ENCODE measurements at places on chromosomes 5 and 9.

DNA sequence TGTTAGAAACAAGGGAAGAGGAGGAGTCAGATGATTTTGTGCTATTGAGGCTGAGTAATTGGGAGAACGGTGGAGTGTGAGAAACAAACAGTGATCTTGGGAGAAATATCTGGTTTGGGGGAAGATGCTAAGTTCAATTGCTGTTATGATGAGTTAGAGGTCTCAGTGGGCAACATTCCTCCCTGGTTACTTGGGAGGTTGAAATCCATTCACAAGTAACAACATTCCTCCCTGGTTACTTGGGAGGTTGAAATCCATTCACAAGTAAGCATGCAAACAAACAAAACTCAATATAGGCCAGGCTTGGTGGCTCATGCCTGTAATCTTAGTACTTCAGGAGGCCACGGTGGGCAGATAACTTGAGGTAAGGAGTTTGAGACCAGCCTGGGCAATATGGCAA, 38.7 kb downstream of the AGXT2 start:
- peak; percentile 35 for DNase-seq

GRCh38 chr5:121088341-121088740, 624.2 kb downstream of the PRR16 start:
- DNase-seq: no peak

GRCh38 chr5:7016999-7017747, 303.9 kb downstream of the TENT4A start:
- DNase-seq: no peak

DNA sequence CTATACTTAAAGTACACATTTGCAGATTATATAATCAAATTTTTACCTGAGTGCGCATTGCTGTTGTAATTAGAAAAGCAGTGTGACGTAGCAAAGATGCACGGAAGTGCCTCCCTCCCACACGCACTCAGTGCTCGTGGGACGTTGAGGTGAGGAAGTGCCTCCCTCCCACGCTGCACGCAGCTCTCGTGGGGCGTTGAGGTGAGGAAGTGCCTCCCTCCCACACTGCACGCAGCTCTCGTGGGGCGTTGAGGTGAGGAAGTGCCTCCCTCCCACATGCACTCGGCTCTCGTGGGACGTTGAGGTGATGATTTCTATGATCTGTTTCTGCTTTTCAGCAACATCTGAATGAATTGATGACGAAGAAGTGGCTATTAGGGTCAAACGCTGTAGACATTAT, 21.0 kb downstream of the EXOC3 start:
- no peak for DNase-seq

- DNase-seq: peak; percentile 33
Observed at GRCh38 chr5:57650360-57651069, 167.9 kb upstream of the ACTBL2 start.

GRCh38 chr5:115184770-115185169, 15.1 kb upstream of the TRIM36 start:
- no peak for DNase-seq
